CD4-positive, alpha-beta T cell treated with Interleukin-15 for 4 hours (primary cell): ENCODE measurements at places on chromosomes 11 and 22.

DNA sequence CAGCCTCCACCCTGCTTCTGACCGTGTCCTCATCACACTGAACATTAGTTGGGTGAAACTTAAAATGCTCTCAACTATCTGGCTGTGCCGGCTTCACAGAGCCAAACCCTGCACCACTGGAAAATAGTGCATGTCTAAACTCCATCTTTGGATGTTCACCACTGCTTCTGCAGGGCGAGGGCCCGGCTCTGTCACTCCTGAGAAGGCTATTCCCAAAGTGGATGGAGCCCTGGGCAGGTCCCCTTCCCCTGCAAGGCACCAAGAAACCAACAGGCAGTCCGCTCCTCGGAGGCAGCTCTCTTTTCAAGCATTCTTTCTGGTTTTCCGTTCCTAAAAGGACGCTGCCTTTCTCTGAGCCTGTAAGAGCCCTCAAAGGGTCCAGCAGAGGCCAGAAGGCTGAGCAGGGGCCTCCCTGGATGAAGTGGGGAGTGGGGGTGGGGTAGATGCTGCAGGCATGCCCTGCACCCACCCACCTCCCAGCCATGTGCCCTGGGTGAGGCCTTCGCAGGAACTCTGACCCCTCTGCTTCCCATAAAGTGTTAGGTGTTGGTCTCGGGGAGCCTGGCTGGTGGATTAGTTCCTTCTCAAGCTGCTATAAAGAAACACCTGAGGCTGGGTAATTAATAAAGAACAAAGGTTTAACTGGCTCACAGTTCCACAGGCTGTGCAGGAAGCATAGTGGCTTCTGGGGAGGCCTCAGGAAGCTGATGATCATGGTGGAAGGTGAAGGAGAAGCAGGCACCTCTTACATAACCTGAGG lies 23.3 kb downstream of the LINC01488 start:
- no peak for DNase-seq

DNA sequence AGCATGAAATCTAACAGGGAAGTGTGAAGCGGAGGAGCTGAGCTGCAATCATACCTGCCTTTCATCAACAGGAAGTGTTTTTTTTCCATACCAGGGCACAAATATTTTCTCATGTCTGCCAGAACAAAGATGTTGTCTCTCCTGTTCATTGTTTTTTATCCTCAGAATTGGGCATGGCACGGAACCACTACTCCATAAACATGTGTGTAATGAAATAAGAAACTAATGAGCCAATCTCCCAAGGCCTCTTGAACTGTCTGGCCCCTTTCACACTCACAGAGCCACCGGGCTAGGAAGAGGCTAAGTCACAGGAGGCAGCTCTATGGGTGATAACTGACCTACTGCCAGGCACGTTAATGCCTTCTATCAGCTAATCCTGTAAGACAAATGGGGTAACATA lies 124.4 kb downstream of the ETS1 start:
- DNase-seq = no peak

GRCh38 chr11:121091492-121092152 lies 9.4 kb upstream of the TECTA start:
- no peak for DNase-seq

- DNase-seq = no peak
These were observed 15.7 kb downstream of the SLN start for GRCh38 chr11:107696140-107696539.

DNA sequence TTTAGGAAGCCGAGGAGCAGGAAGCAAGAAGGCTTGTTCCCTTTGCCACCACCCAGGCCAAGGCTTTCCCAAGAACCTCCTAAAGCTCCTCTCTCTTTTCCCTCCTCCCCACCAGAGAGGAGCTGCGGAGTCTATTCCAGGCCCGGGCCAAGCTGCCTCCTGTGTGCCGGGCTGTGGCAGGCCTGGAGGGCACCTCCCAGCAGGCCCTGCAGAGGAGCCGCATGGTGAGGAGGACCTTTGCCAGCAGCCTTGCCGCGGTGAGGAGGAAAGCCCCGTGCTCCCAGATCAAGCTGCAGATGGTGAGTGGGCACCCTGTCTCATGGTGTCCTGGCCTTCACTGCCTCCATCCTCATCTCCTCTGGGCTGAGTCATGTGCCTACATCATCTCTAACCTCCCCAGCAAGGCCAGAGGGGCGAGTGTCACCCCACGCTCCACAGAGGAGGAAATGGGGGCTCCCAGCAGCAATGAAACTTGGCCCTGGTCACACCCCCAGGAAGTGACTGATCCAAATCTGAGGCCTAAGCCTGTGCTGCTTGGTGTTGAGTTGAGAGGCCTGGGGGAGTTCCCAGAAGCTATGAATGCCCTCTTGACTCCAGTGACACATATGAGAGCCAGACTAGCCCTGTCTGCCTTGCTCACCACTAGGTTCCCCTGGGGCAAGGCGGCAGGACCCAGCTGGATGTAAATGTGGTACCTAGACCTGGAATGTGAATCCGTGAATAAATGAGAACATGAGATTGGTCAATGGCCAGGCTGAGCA lies 104.2 kb downstream of the MYO18B start:
- no peak for DNase-seq

DNA sequence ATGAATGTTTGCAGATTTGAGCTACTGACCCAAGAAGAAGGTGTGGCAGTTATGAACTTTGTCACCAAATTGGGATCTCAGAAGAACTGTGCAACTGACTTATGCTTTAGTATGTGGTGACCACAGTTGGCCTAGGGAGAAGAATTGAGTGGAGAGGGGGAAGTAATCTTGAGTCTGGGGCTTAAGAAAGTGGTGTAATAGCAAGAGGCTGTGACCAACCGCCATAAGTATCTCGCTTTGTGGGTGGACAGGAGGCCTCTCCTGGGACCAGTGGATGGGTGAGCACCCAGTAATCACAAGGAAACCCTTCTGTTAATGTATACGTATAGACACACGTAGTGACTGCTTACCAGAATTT lies 12.7 kb upstream of the IL10RA start:
- DNase-seq = no peak

- DNase-seq = peak; percentile 12
These were observed 10.9 kb downstream of the RELA start for GRCh38 chr11:65651589-65652510.

- DNase-seq = no peak
These were observed 14.4 kb downstream of the YWHAH start for GRCh38 chr22:31958625-31959239.

DNA sequence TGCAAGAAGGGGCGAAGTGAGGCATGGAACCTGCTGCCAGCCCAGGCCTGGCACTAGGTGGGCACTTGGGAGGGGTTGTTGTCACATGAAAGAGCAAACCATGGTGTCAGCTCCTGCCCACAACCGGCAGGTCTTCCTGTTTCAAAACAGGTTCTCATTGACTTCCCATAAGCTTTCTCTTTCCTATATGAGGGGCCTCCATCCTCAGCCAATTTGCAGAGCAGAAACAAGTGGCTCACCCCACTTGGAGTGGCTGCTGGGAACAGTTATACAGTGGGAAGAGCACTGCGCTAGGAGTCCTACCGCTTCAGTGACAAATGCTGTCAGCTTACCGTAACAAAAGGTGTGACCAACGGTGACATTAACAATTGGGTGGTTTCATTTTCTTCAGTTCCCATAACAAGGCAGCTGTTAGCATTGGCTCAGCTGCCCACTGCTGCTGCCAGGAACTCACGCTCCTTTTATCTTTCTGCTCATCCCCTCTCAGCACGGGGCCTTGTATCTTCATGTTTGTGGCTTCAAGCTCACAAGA lies 10.2 kb upstream of the SSTR3 start:
- DNase-seq = peak; percentile 58

DNA sequence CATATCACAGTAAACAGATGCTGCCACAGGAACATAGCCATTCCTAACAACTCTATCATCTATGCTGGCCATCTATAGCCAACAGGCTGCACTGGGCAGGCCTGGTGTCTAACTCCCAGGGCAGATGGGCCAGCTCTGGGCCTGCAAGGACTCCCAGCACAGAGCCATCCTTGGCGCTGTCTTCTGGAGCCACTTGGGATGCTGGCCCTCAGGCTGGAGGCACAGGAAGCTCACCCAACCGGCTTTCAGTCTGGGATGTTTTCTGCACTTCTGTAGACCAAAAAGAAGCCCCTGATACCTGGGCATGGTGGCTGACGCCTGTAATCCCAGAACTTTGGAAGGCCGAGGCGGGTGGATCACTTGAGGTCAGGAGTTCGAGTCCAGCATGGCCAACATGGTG lies 40.8 kb upstream of the WNT11 start:
- DNase-seq = no peak

DNA sequence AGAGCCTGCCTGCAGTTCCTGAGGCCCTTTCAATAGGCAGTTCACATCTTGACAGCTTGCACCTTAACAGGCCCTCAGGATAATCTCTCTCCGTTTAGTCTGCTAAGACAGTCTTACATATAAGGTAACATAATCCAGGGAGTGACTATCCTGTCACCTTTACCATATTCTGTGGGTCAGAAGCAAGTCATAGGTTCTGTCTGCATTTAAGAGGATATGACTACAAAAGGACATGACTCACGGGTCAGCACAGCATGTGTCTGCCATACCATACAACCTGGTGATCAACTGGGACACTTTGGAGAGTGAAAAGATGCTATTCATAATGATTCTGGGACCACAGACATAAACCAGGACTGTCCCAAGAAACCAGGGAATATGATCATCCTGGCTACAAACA lies 611.1 kb downstream of the SOX6 start:
- no peak for DNase-seq

DNA sequence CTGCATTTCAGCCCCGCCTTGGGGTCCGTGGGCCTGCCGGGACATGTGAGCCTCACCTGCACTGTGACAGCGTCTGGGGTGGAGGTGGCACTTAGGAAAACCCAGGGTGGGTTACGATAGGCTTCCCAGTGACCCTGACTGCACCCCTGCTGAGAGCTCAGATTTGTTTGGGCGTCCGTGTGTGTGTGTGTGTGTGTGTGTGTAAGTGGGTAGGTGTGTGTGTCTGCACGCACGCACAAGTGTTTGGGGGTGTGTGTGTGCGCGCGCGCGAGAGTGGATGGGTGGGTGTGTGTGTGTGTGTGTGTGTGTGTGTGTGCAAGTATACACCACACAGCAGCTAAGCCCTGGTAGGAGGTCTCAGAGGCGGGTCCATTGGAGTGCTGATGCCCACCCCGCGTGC lies 12.1 kb upstream of the ARHGAP8 start:
- no peak for DNase-seq

DNA sequence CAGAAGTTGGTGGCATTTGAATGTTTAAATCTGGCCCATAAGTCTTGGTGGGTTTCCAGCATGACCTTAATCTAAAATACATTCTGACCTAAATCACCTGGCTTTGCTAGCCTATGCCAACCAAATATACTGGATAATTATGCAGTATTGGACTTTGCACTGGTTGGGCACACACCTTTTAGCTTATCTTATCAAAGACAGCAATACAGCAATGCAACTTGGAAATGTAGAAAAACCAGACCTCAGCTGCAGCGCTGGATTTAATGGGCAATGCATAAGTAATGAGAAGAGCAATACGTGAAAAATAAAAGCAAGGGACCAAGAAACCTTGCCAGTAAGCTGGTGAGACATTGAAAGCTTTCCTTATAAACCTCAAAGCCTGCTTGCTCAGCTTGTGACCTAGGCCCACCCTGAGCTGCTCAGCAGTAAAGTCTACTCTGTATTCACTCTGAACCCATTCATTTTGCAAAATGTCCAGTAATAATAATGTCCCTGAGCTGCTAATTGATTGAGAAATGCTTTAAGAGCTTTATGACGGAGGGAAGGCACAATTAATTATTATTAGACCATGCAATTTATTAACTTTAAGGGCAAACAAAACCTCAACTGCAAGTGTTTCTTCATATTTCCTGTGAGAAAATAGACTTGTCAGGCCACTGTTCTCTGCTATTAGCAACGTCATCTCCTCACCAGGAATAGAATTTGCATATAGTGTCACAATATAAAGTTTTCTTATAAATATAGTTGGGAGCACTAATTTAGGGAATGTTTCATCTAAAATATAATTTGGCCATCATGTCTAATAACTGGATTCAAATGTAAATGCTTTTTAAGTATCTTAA lies 49.4 kb upstream of the CEP295 start:
- no peak for DNase-seq

DNA sequence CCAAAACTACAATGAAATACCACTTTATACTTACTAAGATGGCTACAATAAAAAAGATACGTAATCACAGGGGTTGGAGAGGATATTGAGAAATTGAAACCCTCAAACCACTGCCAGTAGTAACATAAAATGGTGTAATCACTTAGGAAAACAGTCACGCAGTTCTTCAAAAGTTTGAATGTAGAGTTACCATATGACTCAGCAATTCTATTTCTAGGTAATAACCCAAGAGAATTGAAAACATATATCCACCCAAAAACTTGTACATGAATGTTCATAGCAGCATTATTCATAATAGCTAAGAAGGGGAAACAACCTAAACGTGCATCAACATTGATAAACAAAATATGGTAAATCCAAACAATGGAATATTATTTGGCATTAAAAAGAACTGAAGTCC lies 24.4 kb upstream of the PSMA1 start:
- DNase-seq = peak; percentile 37
